ENCODE measurements at places on chromosomes 5 and 9. TPM values are rescaled to one million over a fixed set of nuclear protein-coding genes. Genes with fewer than 3 reads are reported as not detected.

DNA sequence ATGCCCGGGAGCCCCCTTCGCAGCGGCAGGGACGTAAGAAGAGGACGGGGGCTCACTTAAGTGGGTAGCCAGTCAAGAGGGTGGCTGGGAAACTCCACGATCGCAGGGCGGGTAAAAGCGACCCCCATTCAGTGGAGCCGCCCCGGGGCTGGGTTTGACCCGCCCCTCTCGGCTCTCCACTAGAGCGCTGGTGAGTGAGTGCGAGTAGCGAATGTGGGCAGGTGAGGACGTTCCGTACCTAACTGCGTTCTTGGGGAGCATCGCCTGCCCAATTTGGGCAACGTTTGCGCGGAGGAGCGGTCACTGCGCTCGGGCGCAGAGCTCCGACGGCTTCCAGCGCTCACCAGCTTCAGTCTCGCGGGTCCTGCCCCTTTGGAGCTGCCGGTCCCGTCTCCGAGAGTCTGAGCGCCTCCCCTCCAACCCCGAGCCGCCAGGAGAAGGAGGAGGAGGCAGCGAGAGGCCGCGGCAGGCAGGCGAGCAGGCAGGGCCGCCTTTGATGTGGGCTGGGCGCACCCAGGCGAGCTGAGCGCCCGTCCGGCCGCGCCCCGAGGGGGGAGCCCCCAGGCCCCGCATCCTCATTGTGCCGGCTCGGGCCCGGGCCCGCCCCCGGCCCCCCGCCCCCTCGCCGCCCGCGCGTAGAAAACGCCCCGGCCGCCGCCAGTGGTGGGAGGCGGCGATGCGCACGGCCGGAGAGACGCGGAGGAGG, at the start of gene FGF18:
Gene FGF18 (plus strand): TSS at position 666 of the 706 bp plus-strand sequence. CDS start 553 bp downstream, outside the sequence.
- peak within 1 kb of the TSS; percentile 60 for H3K4me3 ChIP-seq
- H3K27me3 ChIP-seq: peaks cover 18% of the 10 kb centered on the region
- peaks cover 13% of the 10 kb centered on the region for H3K4me1 ChIP-seq

The RAB3C gene
- total RNA-seq: not detected

DNA sequence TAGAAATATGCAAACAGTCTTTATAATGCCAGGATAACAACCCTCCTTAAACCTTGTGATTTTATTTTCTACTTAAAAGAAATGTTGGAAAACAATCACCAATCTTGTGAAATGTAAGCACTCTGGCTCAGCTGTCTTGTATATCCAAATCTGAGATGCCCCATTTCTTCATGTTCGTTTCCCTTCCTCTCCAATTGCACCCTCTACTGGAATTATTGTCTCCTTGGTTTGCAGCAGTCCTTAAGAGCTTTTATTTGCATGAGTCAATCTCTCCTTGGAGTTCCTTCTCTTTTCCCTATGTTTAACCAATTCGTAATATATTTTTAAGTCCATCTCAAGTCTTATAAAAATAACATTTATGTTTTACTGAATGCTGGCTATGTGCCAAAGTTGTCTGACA, 362.0 kb upstream of the CDH10 start:
- no peaks in the 10 kb centered on the region for H3K36me3 ChIP-seq
- no peaks in the 10 kb centered on the region for H3K27me3 ChIP-seq
- no peak overlapping the region for H3K27ac ChIP-seq
- no peaks in the 10 kb centered on the region for H3K4me1 ChIP-seq

- no peaks in the 10 kb centered on the region for H3K36me3 ChIP-seq
- DNase-seq: no peak
- H3K4me1 ChIP-seq: no peaks in the 10 kb centered on the region
- H3K27me3 ChIP-seq: no peaks in the 10 kb centered on the region
- no peak overlapping the region for H3K4me3 ChIP-seq
- H3K27ac ChIP-seq: no peak overlapping the region
Measured at GRCh38 chr9:130160862-130161470, 11.2 kb upstream of the NCS1 start.

The SECISBP2 gene
- 37.0 TPM for total RNA-seq

The SNAPC3 gene
- 22.8 TPM for total RNA-seq

DNA sequence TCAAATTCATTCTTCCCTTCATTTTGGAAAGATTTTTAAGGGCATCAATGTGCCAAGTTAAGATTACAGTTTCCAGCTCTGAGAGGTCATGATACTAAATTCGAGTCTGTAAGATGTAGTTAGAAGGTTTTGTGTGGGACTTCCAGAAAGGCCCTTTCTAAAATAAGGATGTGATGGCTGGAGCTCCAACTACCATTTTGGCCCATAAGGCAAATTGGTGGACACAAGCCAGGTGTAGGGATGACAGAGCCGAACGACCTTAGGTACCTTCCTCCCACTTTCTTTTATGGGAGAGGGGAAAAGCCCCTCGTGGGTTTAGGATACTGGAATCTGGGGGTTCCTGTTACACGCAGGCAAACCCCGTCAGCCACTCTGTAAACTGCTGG, 54.3 kb upstream of the PTPDC1 start:
- peak overlapping the region; percentile 72 for H3K4me3 ChIP-seq
- H3K36me3 ChIP-seq: no peaks in the 10 kb centered on the region
- peak overlapping the region; percentile 64 for H3K27ac ChIP-seq

DNA sequence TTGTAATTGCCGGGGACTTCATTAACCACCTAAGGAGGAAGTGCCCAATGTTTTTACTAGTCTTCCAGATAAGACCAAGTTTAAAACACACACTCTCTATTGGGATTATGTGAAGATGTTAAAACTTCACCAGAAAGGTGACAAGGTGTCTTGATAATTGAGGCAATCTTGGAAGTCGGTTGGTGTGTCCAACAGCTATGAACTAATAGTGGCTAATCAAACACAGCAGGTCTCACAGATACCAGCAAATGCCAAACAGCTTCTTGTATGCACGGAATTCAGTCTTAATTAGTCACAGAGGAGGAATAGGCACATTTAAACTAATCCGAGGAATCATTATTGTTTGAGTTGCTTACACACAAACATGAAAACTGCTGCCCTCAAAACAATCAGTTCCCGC, 214.5 kb downstream of the SEC61B start:
- no peaks in the 10 kb centered on the region for H3K36me3 ChIP-seq
- H3K4me1 ChIP-seq: no peaks in the 10 kb centered on the region
- DNase-seq: no peak
- H3K27ac ChIP-seq: no peak overlapping the region
- no peak overlapping the region for H3K4me3 ChIP-seq

The CLIC3 gene
- total RNA-seq: 4.1 TPM

The SPATA31C1 gene
- total RNA-seq: not detected

GRCh38 chr9:76725011-76725546, 39.2 kb upstream of the PCA3 start:
- H3K4me3 ChIP-seq: no peak overlapping the region
- H3K27ac ChIP-seq: no peak overlapping the region
- H3K27me3 ChIP-seq: no peaks in the 10 kb centered on the region
- DNase-seq: no peak
- no peaks in the 10 kb centered on the region for H3K36me3 ChIP-seq

The SLC2A6 gene
- total RNA-seq: 15.5 TPM

The PFN3 gene
- not detected for total RNA-seq

Data from CD8-positive, alpha-beta memory T cell (primary cell).